ENCODE measurements at places on chromosomes 6 and 20.

DNA sequence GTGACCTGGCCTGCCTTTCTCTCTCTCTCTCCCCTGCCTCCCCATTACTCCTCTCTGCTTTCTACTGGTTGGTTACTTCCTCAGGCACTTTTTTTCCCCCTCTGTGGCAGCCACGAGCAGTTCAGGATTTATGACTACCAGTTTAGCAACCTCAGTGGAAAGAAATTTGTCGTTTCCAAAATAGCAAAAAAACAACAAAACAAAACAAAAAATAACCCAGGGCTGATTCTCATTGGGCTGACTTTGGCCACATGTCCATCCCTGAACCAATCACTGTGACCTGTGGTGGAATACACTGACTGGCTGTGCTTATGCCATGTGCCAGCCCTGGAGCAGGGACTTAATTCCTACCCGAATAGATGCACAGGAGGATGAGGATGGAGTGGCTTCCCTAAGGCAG, 137.4 kb downstream of the TFAP2C start:
- DNase-seq: no peak

DNA sequence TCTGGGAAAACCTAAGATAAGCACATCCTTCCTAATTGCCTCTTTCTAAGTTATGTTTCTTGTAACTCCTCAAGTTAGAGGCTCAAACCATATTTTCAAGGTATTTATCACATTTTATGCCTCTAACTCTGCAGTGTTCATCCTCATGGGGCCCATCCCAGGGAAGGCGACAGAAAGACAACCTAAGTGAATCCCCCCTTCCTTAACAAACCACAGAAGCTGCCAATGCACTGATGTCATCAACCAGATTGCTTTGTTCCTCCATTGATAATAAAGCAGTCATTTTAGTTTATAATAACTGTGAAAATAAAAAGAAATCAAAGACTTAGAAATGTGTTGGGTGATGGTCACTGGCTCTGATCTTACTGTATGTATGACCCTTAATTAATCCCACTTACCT, 119.5 kb upstream of the TCF21 start:
- DNase-seq: no peak

DNA sequence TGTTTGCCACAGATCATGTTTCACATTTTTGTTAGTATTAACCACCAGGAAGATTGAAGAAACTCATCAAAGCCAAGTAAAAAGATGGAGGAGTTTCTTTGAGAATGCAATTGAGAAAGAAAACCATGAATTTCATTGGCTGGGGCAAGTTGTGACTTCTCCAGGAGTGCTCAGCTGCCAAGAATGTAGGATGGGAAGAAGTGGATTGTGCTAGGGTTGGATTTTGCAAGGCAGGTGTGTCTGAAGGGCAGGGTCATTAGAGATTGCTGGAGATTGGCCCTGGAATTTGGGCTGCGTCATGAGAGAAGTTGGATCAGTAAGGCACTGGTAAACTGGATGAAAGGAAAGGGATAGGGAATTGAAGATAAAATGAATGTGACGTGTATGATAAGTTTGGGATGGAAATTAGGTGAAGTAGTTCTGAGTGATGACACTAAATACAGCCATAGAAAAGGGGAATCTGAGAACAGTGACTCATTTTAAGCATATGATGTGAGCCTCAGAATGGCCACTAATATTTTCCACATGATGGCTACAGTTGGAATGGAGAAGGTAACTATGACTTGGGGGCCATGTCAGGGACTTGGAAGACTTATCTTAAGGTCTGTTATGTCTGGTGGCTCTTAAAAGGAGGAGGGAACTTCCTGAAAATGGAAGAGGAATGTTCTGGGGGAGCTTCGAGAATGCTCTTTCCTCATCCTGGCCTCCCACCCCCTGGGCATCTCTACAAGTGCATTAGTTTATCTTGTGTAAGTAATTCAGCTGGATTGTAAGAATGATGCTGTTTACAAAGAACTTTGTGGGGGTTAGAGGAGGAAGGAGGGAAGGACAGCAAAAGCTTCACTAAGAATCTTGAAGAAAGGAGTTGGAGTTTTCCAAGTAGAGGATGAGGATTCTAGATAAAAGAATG, 27.8 kb upstream of the ERVFRD-1 start:
- no peak for DNase-seq

DNA sequence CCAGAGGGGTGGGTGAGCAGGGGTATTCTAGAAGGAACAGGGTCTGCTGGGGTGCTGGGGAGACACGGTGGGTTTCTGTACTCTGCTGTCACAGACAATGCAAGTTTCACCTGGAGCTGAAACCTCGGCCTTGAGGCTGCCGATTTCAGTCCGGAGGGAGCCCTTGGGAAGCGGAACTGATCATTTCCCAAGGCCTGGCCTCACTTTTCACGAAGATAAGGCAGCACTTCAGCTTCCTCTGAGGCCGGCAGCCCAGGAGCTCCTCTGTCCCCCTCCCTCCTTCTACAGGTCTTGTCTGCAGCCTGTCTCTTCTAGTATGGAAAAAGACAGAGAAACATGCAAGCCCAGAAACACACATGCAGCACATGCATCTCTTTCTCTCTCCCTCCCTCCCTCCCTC, 242.1 kb downstream of the CDC5L start:
- no peak for DNase-seq

GRCh38 chr6:167474725-167475124, 149.8 kb downstream of the TTLL2 start:
- no peak for DNase-seq

DNA sequence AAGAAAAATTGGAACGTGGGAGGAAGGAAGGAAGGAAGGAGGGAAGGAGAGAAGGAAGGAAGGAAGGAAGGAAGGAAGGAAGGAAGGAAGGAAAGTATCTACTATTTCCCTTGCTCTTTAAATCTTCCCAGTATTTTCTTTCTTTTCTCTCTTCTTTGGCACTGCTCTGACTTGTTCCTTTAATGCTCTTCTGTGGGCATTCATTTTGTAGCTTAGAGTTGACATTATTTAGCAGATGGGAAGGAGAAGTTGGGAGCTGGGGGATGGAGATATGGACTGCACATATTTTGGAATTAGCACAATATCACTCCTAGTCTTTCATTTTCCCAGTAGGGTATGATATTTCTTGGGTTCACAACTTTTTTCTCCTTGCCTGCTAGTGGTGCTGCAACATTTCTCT, 152.2 kb downstream of the TFAP2B start:
- no peak for DNase-seq
